ENCODE measurements at places on chromosomes 4 and X.

GRCh38 chr4:186958726-186959350 is 235.2 kb upstream of the FAT1 start:
- no peak for DNase-seq

GRCh38 chrX:41822892-41823291 is 98.9 kb downstream of the GPR82 start:
- DNase-seq, result no peak

GRCh38 chrX:100687128-100687527 is 43.1 kb downstream of the SRPX2 start:
- DNase-seq, result no peak

GRCh38 chr4:6754481-6755087 is 27.9 kb upstream of the KIAA0232 start:
- DNase-seq, result no peak

- no peak for DNase-seq
These were observed 33.2 kb upstream of the SLC9A7 start for GRCh38 chrX:46791927-46792809.

- DNase-seq, result no peak
These were observed 18.5 kb downstream of the HCCS start for GRCh38 chrX:11129534-11130105.
